ENCODE measurements at places on chromosomes 6 and 20.
A peak's percentile ranks its signal among the peaks of the same experiment; 100 is the strongest.

- no peak for DNase-seq
Measured at GRCh38 chr6:159101656-159102055, 56.9 kb upstream of the TAGAP start.

DNA sequence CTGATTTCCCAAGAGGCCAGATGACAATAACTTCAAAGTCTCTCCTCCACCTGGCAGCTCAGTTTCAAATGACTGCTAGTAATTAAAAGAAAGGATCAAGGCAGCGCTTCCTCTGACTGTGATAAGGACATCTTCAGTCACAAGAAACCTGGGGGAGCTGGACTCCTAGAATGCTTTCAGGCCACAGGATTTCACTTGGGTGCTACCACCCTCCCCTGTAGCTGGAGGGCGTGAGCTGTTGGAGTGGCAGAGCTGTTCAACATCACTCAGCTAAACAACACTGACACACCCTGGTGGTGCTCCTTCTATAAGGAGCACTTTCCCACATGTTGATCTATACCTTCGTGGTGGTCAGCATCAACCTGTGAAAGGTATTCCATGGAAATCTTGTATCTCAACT lies 2.2 kb upstream of the CNR1 start:
- DNase-seq: peak; percentile 9

GRCh38 chr6:34292954-34293353 lies 44.1 kb upstream of the SMIM29 start:
- no peak for DNase-seq

DNA sequence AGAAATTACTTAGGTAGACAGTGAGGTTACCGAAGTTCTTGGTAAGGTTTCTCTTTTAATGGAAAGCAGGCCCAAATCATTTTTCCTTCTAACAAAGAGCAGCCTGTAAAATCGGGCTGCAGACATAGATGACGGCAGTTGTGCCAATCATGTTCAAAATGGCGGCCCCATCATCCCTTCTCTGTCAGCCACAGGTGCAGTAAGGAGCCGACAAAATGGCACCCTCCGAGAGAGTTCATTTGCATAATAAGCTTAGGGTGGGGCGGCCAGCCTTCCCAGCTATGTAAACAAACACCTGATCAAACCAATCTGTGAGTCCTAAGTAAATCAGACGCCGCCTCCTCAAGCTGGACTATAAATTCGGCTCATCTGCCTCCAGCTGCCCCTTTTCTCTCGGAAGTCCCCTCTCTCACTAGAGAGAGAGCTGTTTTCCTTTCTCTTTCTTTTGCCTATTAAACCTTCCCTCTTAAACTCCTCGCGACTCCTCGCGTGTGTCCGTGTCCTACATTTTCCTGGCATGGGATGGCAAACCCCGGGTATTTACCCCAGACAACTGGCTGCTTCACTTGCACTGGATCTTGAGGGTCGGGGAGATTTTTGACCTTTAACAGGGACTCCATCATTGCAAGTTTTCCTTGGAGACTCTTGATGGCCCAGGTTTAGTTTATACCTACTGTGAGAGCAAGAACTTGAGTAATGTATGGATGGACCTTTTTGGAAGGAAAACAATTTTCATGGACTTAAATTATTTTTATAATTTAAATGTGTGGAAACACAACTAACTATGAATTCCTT lies 8.9 kb upstream of the DDR1 start:
- DNase-seq: no peak

GRCh38 chr6:62803094-62803493 lies 408.2 kb upstream of the FKBP1C start:
- no peak for DNase-seq

DNA sequence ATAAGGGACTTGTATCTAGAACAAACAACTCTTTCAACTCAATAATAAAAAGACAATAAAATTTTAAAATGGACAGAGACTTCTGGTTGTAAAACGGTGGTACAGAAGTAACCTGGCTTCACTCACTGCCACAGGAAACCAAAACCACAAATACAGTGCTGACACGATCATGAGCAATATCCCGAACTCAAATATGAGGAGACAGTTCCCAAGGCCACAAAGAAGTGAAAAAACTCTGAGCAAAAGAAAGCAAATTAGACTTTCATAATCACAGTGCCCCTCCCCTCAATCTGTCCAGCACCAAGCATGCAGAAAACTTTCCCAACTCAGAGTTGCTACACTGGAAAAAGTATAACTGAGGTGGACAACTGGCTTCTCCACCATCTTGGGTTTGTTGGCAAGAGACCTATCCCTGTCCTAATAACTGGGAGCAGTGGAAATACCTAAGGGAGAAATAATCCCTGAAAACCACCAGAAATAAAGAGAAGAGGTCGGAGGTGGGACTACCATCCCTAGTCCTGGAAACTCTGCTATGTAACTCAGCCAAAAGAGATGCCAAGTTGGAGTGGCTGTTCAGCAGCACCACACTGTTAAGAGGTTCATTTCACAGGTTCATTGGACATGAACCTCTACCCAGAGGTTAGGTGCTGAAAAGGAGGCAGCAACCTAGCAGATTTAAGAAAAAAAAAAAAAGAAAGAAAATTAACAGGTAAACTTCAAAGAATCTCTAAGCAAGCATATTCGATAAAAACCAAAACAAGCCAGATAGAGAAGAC lies 55.5 kb downstream of the REV3L start:
- DNase-seq: peak; percentile 23

- no peak for DNase-seq
Measured at GRCh38 chr6:133779916-133780695, 108.8 kb upstream of the TCF21 start.

All from mucosa of descending colon (tissue), 3 donors.